Dorsolateral prefrontal cortex (tissue), 122 donors: ENCODE measurements at places on chromosomes 7 and 10. TPM values are rescaled to one million over a fixed set of nuclear protein-coding genes. Genes with fewer than 3 reads are reported as not detected.

RPP30 gene
- 28.7 TPM for total RNA-seq

EPHB6 gene
- total RNA-seq, result 233 TPM

SH2D4B gene
- total RNA-seq, result 0.70 TPM

AKR1C8 gene
- total RNA-seq, result not detected

GBX1 gene
- not detected for total RNA-seq

NEUROG3 gene
- total RNA-seq, result not detected

RARRES2 gene
- total RNA-seq, result 34.0 TPM

CALD1 gene
- 53.6 TPM for total RNA-seq

ABCA13 gene
- 0.16 TPM for total RNA-seq

HPSE2 gene
- total RNA-seq, result 9.1 TPM

KCP gene
- 0.94 TPM for total RNA-seq

- DNase-seq, result no peak
Measured at GRCh38 chr10:117994771-117995170, 52.0 kb downstream of the RAB11FIP2 start.

DNA sequence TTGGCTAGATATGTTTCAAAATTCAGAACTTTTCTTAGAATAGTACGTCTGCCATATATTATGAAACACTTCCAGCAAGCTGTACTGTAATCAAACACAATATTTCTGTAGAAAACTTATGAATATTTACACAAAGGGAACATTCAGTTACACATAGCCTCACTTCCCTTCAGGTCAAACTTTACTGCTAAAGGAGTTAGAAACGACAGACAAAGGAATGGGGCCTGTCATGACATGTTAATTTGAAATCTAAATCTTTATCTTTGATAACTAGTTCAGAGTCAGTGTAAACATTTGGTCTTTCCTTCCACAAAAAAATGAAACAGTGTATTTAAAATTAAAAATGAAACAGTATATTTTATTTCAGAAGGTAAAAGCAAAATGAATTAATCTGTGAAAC is 1.0 kb upstream of the CROT start:
- DNase-seq, result no peak

- no peak for DNase-seq
Measured at GRCh38 chr10:71856619-71857018, 5.6 kb upstream of the PSAP start.

DNA sequence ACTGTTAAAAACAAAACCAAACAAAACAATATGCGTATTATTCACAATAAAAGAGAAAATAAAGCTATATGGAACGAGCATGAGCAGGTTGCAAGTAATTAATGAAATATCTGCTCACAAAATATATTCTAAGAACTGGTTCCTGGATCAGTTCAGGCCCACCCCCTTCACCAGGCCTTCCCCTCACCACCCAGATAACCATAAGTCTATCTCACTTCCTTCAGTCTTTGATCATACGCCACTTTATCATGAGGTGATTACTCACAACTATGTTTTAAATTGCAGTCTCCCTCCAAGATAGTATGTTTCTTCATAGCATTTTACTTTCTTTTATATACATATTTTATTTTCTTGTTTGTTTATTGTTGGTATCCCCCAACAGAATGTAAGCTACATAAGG is 263.1 kb upstream of the HGF start:
- no peak for DNase-seq

GRCh38 chr10:132808383-132809231 is 22.7 kb upstream of the NKX6-2 start:
- peak; percentile 23 for DNase-seq

DNA sequence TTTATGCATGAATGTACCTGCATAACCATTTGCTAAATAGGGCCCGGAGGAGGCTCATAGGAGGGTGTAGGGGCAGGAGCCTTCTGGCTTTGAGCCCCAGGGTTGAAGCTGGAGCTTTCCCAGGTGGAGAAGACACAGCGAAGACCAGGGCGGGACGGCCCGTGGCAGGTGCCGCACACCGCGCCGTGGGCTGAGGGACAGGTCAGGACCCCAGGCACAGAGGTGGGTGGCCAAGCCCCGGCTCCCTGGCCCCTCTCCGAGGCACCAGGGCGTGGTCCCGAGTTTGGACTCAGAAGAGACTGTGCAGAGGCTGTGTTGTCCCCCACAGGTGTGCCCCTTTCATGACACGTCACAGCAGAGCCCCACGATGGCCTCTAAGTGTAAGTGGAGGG is 56.5 kb downstream of the PWWP2B start:
- DNase-seq, result no peak

- no peak for DNase-seq
Measured at GRCh38 chr10:8331387-8331786, 276.9 kb downstream of the GATA3 start.

- no peak for DNase-seq
Measured at GRCh38 chr10:42882597-42882996, 100.0 kb downstream of the BMS1 start.

DNA sequence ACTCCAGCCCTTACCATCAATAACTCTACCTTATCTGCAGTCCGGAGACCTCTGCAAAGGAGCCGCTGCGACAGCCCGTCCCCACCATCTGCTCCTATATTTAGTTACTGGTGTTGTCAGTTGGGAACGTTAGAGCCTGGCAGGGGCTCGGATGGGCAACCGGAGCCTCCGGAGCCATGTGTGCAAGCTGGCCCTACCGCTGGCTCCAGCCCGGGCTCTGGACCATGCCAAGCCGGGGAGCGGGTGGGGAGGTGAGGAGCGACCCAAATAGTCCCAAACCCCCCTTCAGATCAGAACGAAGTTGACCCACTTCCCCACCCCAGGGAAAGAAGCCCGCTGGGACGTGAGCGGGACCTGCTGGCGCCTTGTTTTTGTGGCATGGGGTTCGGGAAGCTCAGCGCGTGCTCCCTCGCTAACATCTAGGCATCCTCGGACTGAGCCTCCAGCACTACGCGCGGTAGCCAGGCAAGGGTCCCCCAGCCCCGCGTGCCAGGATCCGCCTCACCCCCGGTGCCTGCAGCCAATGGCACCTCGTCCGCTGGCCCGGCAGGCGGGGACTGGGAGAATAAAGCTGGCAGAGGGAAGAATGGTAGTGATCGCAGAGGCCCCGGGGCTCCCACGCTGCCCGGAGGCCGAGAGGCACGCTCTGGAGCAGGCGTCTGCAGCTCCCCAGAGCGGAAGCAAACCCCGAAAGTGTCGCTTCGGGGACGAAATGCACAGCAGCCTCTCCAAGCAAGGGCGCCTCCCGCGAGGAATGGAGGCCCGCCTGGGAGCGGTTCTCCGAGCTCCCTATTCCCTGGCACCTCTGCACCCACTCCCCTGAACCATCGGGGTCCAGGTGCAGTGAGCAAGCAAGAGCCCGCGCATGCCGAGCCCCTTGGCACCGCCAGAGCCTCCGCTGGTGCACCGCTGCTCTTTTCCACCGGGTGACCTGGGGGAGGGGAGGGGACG is 679 bp downstream of the LRRC20 start:
- DNase-seq, result peak; percentile 66

DNA sequence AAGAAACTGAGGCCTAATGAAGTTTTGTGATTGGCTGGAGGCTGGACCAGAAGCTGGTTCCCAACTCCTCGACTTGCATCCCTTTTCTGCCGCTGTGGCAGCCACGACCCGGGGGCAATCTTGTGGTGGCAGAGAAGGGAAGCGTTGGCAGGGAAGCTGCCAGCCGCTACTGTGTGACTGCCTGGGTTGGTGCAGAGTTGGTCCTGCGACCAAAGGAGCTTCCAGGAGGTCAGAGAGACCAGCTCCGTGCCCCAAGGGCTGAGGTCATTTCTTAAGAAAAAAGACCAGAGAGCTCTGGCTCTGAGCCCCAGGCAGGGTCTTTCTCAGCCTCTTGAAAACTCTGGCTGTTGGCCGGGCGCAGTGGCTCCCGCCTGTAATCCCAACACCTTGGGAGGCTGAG is 47.2 kb downstream of the PRF1 start:
- DNase-seq, result no peak

DNA sequence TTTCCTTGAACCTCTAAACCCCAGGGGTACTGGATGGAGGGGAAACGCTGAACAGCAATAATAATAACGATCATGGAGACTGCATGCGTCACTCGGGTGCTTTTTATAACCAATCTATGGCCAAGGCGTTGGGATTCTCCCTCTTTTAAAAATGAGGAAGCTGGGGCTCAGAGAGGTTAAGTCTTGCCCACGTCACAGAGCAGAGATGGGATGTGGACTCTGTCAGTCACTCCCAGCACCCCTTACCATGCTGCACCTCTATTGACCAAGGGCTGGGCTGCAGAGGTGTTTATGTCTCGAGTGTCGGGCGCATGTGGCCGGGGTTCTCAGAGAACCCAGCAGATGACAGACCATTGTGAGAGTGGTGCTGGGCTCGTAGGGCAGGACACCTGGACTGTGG is 129.9 kb downstream of the CDH23 start:
- no peak for DNase-seq

DNA sequence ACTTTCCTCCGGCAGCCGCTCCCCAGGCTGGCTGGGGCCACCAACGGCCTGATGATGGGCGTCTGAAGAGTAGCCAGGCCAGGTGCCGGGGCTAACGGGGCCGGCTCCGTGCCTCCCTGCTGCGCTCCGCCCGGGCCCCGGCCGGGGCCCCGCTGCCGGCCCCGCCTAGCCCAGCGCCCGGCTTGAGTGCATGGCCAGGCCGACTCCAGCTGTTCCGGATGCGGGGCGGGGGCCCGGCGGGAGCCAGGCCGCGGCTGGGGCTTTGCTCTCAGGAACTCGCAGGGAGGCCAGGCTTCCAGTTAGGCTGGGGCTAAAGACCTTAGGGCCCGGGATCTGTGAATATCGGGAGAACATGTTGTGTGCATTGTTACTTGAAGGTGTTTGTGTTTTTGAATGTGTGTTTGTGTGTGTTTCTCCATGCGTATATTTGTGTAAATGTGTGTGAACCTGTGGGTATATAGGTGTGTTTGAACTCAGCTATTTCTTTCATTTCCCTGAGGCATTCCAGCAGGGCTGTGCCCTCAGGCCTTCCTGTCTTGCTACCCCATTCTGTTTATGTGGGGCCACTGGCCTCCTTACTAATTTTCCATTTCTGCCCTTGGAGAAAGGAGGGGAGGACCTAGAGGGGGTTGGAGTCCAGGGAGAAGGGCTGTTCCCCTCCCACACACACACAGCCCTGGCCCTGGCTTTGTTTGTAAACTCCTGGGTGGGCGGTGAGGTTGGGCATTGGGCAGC is 1.1 kb upstream of the LBX1 start:
- DNase-seq, result no peak

GRCh38 chr10:62666275-62666674 is 138.2 kb upstream of the ADO start:
- no peak for DNase-seq

- DNase-seq, result no peak
Measured at GRCh38 chr7:30584965-30585364, 9.7 kb upstream of the GARS1 start.

DNA sequence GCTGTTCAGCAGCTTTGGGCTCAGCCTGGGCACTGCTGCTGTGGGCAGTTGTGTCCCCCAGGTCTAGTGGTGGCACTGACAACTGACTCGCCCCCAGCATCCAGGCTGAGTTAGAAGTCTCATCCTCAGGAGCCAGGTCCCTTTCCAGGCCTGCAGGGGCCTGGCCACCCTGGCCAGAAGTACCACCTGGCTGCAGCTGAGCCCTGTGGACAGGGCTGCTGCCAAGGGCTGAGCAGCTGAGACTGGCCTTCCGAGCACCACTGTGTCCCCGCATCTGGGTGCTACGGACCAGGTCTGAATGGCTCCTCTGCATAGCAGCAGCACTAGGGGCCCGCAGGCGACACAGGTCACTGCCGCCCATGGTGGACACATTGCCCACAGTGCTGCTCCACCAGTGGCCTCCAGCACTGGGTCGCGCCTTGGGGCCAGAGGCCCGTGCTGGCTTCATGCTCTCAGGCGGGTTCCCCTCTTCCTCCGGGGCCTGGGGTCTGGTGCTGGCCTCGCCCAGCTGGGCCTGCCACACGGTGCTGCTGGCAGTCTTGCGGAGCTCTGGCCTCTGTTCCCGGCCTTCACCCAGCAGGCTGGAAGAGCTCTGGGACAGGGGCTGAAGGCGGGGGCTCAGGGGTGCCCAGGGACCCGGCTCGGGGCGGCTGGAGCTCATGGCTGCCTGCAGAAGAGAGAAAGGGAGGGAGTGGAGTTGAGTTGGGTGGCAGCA is 6.2 kb downstream of the GPRIN2 start:
- peak; percentile 43 for DNase-seq

GRCh38 chr10:43093423-43094076 is 16.7 kb downstream of the RET start:
- peak; percentile 49 for DNase-seq

DNA sequence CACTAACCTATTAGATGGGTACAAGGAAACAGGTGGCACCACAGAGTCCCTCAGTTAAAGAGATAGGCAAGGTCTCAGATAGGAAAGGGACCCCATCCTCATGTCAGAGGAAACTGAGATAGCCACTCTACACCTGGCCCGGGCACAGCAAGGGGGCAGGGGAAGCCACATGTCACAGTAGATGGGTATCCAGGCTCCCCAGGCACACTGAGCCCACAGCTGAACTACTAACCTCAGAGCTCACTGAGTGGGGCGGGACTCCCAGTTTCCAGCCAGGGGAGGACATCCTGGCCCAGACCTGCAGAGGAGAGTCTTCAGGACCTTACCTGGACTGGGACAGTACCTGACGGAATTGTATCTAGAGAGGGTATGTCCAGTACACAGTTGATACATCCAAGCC is 3.7 kb upstream of the CDHR1 start:
- no peak for DNase-seq

GRCh38 chr10:36634916-36635315 is 490.5 kb upstream of the ANKRD30A start:
- no peak for DNase-seq

DNA sequence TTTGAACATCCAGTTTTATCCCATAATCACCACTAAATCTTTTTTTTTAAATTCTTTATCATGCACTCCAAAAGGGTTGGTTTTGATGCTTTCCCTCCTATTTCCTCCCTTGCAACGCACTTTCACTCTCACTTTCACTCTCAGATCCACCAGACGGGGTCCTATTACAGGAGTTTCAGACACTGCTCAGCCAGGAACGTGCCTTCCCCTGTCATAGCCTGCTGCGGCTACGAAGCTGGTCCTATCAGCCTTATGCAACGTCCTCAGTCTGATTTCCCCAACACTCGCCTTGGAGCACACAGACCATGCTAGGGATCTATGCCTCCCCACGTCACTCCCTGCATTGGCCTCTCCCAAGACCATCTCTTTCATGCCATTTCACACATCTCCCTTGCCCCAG is 23.4 kb downstream of the ZPBP start:
- no peak for DNase-seq

DNA sequence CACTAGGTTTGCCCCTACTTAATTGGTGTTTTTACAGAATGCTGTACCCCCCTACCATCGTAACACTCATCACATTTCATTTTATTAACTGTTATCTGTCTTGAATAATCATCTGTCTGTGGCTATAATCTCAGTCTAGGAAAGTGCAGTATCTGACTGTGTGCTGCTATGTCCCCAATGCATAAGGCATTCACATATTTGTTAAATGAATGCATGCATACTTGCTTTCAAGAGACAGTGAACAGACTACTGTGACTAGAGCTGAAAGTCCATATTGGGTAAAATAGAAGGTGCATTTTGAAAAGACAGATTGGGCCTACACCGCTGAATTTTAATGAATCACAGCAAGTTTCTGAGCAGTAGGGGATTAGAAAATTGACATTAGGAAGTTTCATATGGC is 112.3 kb downstream of the ARHGAP12 start:
- no peak for DNase-seq

GRCh38 chr7:43735403-43735801 is 6.1 kb upstream of the COA1 start:
- DNase-seq, result no peak
